ENCODE measurements at places on chromosomes 5 and 9.

DNA sequence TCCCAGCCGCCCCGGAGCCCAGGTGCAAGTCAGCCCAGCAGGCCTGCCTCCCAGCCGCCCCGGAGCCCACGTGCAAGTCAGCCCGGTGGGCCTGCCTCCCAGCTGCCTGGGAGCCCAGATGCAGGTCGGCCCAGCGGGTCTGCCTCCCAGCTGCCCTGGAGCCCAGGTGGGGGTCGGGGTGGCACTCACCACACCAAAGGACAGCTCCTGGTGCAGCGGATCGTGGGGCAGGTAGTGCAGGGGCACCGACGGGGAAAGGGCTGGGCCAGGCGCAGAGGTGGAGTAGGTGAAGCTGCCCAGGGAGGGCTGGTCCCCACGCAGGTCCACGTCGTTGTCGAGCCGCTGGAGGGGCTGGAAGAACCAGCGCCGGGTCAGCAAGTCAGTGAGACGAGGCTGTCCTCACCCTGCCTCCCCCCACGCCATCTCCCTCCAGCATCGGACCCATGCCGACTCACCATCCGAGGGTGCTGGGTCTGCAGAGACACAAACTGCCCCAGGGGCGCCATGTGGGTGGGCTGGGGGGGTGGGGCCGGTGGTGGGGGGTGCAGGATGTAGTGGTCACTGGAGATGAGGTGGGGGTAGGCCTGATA is 6.7 kb downstream of the RNF44 start:
- no peak for DNase-seq

- DNase-seq: no peak
Observed at GRCh38 chr9:96186591-96187011, 115.4 kb downstream of the HSD17B3 start.

DNA sequence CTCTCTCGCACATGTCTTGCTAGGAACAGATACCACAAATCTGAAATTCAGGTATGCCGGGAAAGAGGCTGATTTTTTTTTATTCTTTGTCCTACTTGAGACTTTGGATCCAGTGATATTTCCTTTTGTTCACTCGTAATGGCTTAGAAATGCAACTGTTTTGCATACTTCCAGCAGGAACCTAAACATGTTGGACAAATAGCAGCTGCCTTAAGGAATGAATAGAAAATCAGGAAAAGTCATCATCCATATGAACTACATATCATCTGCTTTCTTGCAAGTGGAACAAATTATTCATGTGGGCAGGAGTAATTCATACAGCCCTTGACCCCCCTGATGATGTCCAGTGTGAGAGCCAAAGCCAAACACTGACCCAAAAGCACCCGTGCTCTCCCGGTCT is 17.4 kb downstream of the TTC39B start:
- no peak for DNase-seq

DNA sequence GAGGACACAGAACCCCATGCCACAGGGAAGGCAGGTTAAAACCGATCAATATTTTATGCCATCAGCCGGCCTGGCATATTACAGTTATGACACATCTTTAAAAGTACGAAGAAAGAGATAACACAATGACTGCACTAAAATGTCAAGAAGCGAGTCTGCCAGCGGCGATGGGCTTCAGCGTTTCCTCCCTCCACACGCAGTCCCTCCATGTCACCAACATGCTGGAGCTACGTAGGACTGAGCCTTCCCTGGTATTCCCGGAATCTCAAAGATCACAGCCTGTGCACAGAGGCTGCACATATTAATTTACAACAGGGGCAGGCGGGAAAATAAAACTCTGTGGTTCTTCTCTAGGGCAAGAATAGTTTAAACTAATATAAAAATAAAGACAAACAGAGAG is 257.7 kb downstream of the IRX1 start:
- no peak for DNase-seq

DNA sequence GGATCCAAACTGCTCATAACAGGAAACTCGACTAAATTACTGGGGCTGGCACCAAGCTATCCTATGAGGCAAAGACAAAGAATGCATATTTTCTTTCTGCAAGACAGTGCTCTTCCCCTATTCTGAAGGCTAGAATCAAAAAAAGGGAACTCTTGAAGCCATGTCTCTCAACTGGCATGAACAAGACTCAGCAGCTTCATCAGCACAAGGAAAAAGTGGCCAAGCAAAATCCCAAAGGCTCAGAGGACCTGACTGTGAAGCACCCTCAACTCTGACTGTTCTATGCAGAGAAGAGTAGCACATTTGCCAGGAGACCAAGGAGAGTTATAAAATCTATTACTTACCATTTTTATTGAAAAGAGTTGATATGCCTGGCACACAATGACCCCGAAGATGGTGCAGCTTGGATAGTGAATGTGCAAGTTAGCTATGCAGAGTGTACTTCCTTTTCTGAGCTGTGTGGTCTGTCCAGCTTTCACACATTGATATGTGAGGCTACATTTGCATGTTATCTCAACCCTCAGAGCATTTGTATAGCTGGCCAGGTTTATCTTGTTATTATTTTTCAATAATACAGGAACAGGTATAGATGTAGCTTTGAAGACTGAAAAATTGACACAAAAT is 51.0 kb upstream of the FYB1 start:
- DNase-seq: no peak

GRCh38 chr5:18380729-18381362 is 746.6 kb downstream of the TAF11L14 start:
- no peak for DNase-seq

DNA sequence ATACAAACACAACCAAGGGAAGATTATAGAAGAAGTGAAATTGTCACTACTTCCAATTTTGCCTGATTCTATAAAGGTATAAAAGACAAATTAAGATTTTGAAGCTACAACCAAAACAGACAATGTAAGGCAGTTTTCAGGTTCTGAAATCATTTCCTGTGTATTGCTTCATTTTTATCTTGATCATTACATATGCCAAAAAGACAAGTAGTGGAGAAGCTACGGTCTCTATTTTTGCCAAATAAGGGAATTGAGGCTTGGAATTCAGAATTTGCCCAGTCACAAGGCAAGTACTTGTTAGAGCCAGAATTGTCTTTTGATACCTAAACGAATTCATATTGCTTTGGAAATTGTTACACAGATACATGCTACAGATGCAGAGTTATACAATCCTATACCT is 20.6 kb downstream of the EDIL3 start:
- DNase-seq: no peak

GRCh38 chr9:2853517-2853916 is 9.6 kb upstream of the PUM3 start:
- DNase-seq: no peak

DNA sequence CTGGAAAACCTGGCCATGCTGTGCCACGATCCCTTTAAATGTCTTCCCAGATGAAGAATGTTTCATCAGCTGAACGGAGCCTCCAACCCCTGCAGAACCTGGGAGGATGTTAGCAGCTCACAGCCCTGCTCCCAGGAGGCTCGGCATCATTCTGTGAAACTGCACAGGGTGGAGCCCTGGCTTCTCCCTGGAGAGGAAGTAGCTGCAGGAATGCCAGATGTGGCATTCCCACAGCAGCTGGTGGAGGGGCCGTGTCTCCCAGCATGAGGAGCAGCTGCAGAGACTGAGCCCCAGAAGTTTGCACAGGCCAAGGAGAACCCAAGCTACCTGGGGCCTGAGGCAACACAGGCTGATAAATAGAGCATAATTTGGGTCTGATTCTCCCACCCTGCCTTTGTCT is 165.8 kb upstream of the MAP3K1 start:
- no peak for DNase-seq

GRCh38 chr5:6319116-6319515 is 59.2 kb downstream of the MED10 start:
- DNase-seq: no peak

GRCh38 chr5:57221049-57221568 is 47.2 kb downstream of the GPBP1 start:
- DNase-seq: peak; percentile 14

DNA sequence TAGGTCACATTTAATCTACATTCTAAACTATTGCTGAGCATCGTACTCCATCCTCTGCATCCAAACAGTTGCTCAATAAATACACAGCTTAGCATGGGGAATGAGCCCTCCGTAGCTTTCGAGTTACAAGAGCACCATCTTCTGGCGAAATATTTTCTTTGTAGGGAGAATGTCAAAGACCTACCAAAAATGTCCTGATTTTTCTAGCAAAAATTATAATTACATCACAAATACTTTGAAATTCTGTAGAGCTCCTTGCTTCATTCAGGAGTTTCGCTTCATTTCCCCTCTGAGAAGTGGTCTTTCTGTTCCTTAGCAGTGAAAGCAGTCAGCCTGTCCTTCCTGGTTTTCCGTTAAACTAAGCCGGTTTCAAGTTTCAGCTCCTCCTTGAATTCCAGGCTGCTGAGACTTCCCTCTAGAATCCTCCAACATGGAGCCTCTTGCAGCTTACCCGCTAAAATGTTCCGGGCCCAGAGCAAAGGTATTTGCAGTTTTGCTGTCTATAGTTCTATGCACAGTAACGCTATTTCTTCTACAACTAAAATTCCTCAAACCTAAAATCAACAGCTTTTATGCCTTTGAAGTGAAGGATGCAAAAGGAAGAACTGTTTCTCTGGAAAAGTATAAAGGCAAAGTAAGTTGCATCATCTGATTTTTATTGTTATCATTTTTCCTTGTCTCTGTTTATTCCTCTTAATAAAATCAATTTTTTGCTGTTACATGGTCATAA is at the start of gene GPX8:
Gene GPX8, plus strand, starts transcription at position 409 of the 730 bp plus-strand sequence. Its CDS starts 22 bp downstream, at position 431.
- DNase-seq: peak; percentile 63

GRCh38 chr5:68545636-68546295 is 330.2 kb downstream of the PIK3R1 start:
- DNase-seq: no peak

DNA sequence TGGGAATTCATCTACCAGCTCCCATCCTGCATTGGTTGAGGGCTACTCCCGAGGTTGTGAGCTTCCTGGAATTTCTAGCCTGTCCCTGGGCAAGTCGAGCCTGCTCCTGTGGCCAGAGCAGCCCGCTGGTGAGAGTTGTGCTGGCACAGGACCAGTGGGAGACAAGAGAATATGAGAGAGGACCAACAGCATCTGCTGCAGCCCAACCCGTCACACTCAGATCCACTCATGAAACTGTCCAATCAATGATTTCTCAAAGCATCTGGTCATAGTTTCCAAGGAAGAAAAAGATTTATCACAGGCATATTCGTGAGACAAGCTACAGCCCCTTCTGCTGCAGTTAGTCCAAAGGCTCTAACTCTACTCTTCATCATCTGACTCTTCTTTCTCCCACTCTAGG is 64.4 kb upstream of the RAI14 start:
- no peak for DNase-seq

DNA sequence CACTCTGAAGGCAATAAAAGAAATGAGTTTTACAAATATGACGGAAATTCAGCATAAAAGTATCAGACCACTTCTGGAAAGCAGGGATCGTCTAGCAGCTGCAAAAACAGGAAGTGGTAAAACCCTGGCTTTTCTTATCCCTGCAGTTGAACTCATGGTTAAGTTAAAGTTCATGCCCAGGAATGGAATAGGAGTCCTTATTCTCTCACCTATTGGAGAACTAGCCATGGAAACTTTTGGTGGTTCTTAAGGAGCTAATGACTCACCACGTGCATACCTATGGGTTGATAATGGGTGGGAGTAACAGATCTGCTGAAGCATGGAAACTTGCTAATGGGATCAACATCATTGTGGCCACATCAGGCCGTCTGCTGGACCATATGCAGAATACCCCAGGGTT is 93.5 kb upstream of the RGMB start:
- no peak for DNase-seq

DNA sequence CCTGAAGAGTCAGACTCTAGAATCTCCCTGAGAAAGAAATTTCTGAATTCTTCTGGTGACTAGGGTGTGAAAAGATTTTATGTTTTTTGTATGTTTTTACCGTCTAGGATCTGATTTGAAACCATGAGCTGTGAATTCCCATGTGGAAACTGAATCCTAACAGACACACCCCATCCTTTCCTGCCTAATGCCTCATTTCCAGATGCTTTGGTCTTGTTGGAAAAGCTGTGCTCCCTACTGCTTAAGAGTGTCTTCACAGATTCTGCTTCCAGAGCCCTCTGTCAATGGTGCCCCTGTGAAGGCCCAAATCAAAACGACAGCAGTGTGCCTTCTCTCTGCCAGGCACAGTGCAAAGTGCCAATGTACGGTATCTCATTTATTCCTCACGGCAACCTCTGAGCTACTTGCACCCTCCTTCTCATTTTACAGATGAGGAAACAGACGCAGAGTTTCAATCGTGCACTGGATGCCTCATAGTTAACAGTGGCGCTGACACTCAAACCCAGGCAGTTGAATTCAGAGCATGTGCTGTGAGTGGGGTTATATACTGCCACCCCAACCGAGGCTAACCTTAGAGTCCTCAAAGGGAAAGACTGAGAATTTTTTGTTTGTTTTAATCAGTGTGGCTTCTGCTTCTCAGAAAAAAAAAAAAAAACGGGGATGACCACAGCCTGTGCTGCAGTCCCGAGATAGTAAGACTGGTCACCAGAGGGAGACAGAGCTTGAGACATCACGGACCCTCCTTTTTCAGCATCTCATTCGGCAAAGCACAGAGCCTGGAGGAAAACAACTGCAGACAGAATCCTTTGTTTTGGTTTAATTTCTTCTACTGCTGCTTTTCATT is 188.4 kb downstream of the SNCAIP start:
- DNase-seq: peak; percentile 24

DNA sequence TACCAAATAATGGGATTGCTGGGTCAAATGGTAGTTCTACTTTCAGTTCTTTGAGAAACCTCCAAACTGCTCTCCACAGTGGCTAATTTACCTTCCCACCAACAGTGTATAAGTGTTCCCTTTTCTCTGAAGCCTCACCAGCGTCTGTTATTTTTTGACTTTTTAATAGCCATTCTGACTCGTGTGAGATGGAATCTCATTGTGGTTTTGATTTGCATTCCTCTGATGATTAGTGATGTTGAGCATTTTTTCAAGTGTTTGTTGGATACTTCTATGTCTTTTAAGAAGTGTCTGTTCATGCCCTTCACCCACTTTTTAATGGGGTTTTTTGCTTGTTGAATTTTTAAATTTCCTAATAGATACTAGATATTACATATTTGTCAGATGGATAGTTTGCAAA is 28.4 kb upstream of the SUSD1 start:
- no peak for DNase-seq

DNA sequence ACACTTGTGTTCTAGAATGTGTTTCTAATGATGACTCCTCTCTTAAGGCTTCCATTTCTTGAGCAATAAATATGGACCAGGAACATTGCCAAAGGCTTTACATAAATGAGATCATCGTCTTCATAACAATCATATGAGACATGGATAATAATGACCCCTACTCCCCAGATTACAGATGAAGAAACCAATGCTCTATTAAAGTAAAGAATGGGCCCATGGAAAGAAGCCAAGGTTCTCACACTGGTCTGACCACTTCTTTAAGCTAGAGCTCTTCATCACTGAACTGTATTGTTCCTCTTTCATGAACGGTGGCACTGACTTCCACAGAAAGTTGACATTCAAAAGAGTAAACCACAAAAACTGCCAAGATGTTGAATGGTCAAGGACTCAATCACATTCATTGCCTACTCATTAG is 65.3 kb downstream of the MARCHF3 start:
- peak; percentile 82 for DNase-seq

GRCh38 chr9:81377921-81378320 is 311.4 kb downstream of the TLE1 start:
- DNase-seq: no peak

- DNase-seq: no peak
Observed at GRCh38 chr9:129384491-129385210, 206.6 kb upstream of the IER5L start.

All from AG09309 (cell line).